ENCODE measurements at places on chromosomes 11 and 22.

GRCh38 chr22:38754751-38755154, 1.0 kb downstream of the SUN2 start:
- no peak for DNase-seq

- no peak for DNase-seq
Observed at GRCh38 chr22:36291831-36292740, 39.2 kb downstream of the APOL1 start.

- DNase-seq: peak; percentile 95
Observed at GRCh38 chr22:36325154-36326031, 62.4 kb downstream of the MYH9 start.

DNA sequence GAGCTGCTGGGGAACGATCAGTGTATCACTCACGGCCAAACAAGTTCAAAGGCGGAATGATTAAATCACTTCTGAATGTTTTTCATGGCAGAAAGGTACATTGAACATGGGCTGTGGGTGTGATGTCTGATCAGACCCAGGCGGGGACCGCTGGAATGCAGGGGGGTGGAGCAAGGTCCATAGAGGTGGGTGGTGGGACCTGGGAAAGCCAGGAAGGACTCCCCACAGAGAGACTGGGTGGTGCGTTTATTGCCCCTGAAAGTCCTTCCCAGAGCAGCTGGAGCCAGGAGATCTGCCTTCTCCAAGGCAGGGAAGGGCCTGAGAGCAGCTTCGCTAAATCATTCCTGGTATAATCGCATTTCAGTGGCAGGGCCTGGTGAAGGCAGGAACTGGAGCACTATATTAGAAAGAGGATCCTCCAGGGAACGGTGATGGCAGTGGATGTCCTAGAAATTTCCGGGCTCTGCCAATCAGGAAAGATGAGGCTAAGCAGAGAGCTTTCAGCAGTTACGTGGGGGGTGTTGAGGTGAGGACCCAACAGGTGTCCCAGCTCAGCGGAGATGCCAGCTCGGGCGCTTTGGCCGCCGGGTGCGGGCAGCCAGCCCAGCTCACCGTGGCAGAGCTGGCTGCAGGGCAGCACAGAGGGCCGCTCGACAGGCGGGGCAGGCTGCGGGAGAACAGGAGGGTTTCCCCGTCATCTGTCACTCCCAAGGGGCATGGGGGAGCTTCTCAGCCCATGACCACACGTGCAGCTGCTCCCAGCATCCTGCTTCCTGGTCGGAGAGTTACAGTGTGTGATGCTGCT, 271.7 kb downstream of the CTTN start:
- DNase-seq: no peak

GRCh38 chr22:43118024-43118849, 7.7 kb downstream of the BIK start:
- DNase-seq: no peak

DNA sequence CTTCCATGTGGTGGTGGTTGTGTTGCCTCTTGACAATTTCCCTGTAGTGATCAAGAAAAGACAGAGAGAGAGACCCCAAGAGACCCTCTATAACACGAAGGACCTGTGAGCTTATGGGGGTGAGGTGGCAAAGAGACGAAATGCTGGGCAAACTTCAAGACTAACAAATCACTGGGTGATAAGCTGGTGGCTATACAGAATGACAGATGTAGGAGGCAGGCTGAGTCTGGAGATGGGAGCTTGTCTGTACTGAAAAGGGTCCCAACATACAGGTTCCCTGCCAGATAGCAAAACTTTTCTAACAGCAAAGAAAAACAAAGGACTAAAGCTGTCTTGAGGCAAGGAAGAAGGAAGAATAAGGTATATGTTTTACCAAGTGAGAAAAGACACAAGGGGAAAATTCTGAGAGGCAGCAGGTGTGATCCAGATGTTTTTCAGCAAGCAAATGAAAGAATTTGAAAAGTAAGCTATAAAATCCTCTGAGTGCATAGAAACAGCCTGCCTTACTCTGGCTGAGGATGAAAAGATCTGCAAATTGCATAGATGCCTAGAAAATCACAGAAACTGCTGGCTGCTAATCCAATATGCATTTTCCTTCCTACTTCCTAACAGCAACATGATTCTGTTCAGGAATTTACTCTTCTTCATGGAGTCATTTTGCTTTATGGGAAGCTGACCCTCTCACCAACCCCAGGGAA, 21.9 kb upstream of the LYVE1 start:
- no peak for DNase-seq

GRCh38 chr22:43627485-43628213, 184.5 kb downstream of the EFCAB6 start:
- DNase-seq: no peak

DNA sequence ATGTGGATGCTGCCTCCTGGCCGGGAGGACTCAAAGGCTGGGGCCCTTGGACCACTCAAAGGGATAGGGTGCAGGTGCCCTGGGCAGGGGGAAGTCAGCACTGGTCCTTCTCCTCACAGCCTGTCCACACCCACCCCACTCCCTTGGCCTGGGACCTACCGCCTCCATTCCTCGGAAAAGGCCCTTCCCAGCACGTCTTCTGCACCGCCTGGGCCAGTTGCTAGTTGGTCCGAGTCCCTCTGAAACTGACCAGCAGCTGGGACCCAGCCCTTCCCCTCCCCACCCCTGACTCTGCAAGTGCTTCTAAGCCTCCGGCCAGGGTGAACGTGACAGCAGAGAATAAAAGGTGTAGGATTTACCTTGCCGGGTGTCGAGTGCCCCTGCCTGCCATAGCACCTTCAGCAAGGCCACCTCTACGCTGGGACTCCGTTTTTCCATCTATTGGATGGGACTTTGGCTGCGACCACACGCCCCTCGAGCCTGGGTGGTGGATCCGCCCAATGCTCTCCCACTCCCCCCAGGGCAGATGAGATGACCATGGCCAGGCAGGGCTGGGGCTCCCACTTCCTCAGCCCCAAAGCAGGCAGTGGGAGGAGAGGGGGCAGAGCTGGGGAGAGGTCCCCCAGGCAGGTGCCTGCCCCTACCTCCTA, 37.3 kb downstream of the OSBPL5 start:
- DNase-seq: no peak
